ENCODE measurements at places on chromosomes 11 and 22.

DNA sequence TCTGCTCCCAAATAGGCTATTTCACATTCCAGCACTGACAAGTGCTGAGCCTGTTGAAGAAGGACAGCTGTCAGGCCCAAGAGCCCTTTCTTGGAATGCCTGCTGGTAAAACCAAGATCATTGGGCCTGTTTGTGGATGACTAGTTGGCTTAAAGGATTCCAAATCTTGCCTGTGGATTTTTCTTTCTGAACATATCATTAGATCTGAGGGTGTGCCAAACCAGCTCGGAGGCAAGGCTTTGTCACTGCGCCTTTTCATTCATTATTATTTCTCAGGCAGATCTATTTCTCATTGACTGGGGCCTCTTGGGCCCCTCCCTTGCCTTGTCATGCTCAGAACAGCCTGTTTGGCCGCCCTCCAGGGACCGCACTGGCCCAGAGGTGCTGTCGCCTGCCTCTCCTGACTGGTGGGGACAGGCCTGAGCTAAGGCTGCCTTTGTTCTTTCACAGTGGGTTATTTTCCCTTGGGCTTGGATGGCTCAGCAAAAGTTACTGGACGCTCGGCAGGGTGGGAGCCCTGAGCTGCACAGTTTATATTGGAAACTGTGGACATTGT lies 222.7 kb upstream of the SESN3 start:
- DNase-seq: no peak

GRCh38 chr11:297586-298405 lies 1.5 kb downstream of the IFITM5 start:
- no peak for DNase-seq

GRCh38 chr11:19827399-19828135 lies 114.9 kb downstream of the NAV2 start:
- no peak for DNase-seq

DNA sequence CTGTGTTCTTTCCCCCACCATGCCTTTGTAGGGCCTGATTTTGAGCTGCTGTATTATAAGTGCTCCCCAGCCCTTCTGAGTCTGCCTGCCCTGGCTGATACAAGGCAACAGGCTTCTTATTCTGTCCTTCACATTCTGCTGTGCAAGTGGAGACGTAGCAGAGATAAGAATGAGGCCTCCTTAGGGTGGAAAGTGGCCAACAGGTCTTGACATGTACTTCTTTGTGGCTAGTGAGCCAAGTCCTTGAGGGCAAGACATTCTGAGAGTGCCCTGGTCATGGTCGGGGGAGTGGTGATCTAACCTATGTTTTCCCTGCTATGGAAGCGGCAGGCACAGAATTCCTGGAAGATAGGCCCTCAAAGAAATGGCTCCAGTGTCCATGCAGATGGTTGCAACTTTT lies 235.7 kb upstream of the CADM1 start:
- no peak for DNase-seq

GRCh38 chr11:130700092-130700491 lies 216.2 kb downstream of the SNX19 start:
- DNase-seq: no peak

DNA sequence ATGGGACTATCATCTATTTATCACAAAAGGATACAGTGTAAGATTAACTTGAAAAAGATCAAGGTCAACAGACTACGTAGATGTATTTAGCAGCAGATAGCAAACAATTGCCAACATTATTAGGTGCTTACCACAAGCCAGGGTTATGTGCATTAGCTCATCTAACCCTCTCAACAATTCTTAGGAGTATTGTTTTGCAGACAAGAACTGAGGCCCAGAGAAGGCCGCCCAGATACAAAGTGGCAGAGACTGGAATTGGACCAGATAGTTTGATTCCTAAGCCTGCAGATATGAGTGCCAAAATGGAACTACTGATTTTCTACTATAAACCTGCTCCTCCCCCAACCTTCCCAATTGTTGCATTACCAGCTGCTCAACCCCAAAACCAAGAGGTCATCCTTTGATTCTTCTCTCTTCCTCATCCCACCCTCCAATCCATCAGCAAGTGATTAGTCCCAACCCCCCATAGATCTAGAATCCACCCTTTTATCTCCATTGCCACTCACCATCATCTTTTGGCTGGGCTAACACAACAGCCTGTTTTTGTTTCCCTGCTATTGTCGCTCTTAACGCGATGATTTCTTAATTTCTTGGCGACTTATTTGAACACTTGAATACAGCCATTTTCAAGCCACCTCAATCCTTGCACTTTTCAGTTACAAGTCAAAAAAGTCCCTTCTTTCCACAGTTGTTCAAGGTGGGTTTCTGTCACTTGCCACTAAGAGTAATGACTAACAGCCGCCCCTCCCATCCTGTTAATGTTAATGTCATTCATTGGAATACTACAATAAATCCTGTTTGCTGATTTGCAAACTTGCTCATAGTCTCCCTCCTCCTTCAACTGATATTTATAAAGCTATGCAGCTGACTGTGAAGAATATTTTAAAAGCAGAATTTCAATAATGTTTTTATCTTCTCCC lies 2.7 kb downstream of the TMEM123 start:
- no peak for DNase-seq

GRCh38 chr11:20931029-20931428 lies 261.6 kb downstream of the NELL1 start:
- DNase-seq: no peak

GRCh38 chr11:32358729-32359128 lies 76.6 kb downstream of the WT1 start:
- no peak for DNase-seq

DNA sequence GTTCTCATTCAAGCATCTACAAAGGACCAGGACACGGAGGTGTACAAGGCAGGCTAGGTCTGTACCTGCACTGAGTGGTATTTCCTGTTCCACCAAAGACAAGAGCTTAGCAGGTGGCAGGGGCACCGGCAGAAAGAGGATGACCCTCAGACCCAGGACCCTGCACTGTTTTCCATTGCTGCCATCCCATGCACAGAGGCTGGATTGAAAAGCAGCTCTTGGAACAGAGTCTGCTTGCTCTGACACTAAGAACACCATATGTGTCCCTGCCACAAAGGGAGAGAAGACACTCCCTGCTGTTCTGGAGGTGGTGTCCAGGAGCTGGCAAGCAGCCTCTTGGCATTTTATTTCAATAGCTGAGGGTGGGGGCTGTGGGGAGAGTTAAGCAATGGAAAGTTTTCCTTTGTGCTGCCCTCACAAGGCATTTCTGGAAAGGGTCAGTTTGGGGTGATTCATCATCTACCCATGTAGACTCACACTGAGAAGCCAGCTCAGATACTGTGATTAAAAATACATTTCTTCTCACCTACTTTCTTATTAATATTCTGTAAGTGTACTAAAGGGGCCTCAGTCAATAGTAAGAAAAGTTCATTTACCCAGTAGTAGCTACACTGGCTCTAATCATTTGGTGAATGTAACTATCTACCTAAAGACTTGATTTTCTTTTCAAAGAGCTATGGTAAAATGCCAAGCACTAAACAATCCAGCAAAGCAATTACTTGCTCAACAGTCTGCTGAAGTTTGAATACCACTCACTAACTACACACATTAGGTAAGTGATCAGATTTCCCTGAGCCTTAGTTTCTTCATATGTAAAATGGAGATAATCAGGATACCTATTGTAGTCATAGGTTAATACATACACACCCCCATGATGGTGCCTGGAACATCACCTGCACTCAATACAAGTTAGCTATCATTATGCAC lies 55.2 kb downstream of the SLC1A2 start:
- peak; percentile 58 for DNase-seq

DNA sequence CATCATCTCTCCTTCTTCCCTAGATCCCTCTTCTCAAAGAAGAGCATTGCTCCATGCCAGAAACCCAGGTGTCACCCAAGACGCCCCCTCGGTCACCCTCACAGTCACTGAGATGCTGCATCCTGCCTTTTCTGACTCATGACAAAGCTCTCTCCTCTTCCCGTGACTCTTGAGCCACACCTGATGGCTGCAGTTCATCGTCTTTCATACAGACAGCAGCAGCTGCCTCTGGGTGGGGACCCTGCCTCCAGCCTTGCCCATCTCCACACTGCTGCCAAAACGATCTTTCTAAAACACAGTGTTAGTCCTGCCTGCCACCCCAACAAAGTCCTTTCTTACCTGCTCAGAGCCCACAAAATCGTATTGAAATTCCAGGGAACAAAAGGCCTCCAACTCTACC lies 44.8 kb downstream of the BUD13 start:
- DNase-seq: no peak

DNA sequence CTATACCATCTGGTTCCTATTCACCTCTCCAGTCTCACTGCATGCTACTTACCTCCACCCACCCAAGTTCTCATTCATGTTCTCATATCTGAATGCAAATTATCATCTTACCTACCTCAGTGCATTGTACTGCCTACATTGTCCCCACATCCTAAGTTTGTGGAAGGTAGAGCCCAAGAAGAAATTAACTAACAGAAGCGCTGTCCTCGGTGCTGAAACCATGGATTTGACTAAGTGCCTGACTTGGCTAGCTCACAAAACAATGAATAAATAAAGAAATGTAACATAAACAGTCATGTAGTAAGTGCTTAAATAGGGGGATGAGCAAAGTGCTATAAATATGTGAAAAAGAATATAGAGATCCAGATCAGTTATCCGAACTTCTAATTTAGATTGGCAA lies 63.2 kb downstream of the GRIA4 start:
- DNase-seq: no peak

DNA sequence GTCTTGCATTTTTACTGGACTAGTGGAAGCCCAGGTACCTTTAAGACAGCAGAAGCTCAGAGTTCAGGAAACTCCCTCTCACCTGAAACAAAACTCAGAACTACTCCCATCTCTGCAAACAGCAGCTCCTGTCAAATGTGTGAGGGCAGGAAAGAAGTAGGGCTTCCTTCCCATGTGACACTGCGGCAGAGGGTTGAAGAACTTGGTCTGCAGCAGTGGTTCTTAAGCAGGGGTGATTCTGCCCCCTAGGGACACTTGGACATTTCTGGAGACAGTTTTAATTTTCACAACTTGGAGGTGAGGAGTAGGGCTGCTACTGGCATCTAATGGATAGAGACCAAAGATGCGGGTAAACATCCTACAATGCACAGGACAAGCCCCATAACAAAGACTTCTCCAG lies 63.4 kb downstream of the RCN1 start:
- DNase-seq: no peak

GRCh38 chr11:3197044-3197695 lies 21.4 kb downstream of the MRGPRG start:
- DNase-seq: no peak

DNA sequence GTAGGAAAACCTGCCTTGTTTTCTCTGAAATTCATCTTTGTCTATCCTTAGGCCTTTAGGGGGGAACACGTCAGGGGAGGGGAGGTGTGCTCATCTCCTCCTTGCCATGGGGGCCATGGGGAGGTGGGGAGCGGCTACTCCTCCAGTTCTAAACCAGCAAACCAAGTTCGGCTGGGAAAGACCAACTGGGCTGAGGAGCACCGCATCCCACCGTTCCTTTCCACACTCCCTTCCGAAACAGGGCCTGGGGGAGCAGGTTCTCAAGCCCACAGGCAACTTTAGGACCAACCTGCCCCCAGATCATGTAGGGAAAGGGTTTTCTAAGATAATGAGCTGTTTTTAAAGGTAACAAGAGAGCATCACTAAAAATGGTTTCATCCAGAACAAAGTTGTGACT lies 77.5 kb upstream of the PITPNB start:
- DNase-seq: no peak

DNA sequence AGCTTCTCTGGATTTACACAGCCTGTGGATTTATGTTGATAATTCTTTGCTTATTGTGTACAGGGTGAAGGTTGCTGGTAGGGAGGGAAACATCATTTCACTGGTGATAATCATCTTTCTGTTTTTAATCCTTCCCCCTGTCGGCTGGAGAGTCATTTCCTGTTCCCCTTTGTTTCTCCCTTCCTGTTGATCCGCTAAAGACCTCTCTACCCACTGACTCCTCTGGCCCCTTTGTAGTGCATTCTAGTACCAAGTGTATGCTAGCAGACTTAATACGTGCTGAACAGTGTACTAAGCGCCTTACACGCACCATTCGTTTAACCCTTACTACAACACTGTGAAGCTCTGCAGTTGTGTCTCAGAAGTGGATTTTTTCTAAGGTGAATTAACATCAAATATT lies 19.0 kb upstream of the OR9Q1 start:
- DNase-seq: no peak

DNA sequence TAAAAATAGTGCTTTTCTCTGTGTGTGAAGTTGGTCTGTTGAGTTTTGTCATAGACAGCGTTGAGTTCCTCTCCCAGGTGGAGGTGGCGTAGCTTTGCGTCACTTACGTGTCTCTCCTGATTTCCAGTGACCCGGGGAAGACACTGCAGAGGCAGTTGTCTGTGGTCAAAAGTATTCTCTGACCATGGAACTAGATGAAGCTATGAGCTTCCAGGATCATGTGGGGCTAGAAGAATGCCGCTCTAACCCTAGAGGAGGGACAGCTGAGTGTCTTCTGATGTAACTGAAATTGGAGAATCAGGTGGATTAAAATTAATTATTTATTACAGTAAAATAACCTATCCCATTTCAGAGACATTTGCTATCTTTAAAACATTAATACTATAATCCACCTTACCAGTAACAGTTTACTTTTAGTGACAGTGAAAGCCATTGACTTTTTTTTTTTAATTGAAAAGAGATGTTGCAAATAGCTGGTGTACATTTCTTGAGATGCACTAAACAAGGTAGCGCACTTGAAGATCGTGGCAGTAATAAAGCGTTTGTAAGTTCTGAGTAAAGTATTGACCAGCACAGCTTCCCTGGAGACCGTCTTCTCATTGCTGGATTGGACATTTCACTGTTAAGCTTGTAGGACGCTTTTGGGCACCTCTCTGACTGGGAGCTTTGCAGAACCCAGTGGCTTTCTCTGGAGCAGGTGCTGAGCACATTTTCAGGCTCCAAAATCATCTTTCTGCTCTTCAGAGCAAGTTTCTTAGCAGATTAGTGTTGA lies 9.7 kb downstream of the CAT start:
- no peak for DNase-seq

DNA sequence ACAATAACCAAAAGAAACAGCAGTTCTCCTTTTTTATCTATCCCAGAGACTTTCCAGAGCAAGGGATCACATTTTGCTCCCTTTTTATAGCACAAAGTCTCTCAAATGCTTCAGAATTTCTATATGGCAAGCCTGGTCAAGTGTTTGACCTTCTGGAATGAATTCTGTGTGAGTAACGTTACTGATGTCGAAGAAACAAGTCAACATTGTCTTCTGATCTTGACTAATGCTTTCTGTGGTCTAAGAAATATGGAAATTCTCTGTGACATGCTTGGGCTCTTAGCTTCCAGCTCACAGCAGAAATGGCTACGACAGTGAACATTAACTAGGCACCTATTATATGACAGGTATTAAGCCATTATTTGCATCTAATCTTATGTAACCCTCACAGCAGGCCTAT lies 411.7 kb downstream of the CADM1 start:
- no peak for DNase-seq

DNA sequence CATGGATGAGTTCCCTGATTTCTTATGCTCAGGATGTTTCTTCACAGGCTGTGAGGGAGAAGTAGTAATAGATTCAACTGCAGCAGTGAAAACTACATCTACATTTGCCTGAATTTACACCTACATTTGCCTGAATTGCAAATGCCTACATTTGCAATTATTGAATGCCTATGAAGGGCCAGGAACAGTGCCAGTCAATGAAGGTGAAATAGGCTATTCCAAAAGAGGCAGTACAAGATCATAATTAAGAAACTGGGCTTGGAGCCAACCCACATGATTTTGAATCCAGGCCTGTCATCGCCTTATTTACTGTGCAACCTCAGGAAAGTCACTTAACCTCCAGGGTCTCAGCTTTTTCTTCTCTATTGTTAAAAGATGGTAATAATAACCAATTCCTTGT lies 1353.3 kb downstream of the FAM181B start:
- DNase-seq: no peak

GRCh38 chr11:83674102-83674896 lies 388.1 kb upstream of the CCDC90B start:
- DNase-seq: no peak

GRCh38 chr11:111934306-111934705 lies 2.8 kb upstream of the DIXDC1 start:
- no peak for DNase-seq

Measured in H54 (cell line).